Islet precursor cell (in vitro differentiated cells): ENCODE measurements at places on chromosomes 12 and 14.

GRCh38 chr14:36654794-36655381, 6.8 kb upstream of the PAX9 start:
- DNase-seq = no peak

- DNase-seq = no peak
Measured at GRCh38 chr12:105100998-105101397, 6.5 kb upstream of the WASHC4 start.

DNA sequence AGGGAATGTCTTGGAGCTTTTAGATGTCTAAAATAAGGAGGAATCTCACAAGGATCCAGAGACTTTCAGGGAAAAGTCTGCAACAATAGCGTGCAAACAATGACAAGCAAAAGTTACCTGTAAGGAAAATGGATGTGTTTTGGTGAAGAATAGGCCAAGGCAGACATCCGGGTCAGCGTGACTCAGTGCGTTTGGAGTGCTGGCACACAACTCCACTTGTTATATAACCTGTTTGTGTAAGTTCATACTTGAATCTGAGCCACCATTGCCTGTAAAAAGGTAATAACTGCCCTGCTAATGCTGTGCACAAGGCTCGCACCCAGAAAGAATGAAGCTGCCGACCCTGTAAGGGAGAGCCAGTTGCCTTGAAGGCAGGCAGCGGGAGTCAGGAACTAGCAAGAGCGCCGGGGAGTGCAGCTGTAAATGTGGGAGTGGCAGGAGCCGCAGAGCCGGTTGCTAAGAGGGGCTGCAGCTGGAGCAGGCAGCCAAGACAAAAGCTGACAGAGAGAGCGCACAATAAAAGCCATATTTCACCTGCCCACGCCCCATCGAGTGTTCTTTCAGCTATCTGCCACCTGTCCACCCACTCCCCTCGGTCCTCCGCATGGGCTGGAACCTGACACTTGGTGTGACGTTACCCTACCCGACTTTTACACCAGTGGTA, 638.5 kb upstream of the MIS18BP1 start:
- peak; percentile 67 for DNase-seq

GRCh38 chr14:81091660-81092059, 129.1 kb downstream of the GTF2A1 start:
- no peak for DNase-seq

- DNase-seq = no peak
Measured at GRCh38 chr12:47721431-47721973, 3.8 kb downstream of the ENDOU start.

GRCh38 chr12:82955043-82955442, 268.3 kb downstream of the TMTC2 start:
- peak; percentile 65 for DNase-seq

GRCh38 chr14:25111061-25111601, 61.2 kb upstream of the STXBP6 start:
- DNase-seq = peak; percentile 80

GRCh38 chr14:91344096-91344495, 73.5 kb downstream of the CCDC88C start:
- DNase-seq = no peak

GRCh38 chr12:96048393-96048969, 13.1 kb upstream of the LTA4H start:
- no peak for DNase-seq

DNA sequence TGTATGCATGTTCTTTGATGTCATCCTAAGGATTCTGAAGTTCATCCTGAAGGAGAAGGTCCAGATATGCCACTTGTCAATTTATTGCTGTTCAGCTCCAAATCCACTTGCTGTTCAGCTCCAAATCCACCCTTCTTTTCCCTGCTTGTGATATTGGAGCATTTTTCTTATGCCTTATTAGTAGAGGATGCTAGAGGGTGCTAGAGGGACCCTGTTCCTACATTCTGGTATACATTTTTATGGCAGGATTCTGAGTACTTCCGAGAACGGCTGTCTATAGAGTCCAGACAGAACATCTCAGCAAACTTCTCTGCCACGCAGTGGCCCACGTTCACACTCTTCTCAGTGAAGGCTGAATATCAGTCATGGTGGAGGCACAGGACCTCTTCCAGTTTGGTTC, 406.7 kb downstream of the NOVA1 start:
- no peak for DNase-seq

GRCh38 chr12:105109465-105110212, 2.1 kb downstream of the WASHC4 start:
- DNase-seq = no peak

DNA sequence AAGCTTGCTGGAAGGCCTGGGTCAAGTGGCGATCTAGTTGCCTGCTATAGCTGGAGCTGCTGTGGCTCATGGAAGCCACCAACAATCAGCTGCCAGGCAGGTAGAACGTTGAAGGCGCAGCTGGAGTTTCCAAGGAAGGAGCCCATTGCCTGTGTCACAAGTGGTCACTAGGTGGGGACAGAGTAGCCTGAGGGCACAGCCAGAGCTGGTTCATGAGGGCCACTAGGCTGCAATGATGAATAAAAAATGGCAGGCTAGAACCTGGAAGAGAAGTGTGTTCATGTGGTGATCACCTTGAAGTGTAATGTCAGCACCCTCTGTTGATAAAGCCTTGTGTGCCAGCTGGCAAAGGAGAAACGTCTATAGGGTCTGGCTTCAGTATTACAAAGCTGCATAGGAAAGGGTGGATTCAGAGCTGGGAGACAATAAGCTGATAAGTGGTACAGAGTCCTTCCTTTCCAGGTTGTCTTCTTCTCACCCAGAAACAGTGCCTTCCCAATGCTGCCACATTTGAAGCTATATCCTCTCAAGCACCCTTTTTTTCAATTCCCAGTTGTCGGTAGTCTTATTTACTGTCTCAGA, 165.8 kb downstream of the EMP1 start:
- peak; percentile 91 for DNase-seq

DNA sequence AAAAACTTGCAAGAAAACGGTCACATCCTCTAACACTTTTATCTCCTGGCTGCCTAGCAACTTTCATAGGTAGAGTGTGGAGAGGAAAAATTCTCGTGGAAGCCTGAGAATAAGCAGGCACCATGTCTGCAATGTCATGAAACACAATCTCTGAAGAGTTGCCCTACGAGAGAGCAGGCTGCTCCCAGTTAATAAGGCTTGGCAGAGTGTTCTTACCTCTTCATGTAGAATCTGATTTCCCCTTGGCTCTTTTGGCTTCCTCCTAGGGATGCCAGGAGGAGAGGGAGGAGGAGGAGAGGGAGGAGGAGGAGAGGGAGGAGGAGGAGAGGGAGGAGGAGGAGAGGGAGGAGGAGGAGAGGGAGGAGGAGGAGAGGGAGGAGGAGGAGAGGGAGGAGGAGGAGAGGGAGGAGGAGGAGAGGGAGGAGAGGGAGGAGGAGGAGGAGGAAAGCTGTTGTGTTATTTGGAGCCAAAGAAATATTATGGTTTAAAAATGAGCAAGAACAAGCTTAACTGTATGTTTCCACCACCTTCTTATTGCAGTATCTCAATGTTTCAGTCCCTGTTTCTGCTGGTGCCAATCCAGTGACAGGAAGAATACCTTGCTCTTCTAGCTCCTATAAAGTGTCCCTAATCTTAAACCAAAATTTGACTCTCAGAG, 52.9 kb downstream of the EGLN3 start:
- no peak for DNase-seq

DNA sequence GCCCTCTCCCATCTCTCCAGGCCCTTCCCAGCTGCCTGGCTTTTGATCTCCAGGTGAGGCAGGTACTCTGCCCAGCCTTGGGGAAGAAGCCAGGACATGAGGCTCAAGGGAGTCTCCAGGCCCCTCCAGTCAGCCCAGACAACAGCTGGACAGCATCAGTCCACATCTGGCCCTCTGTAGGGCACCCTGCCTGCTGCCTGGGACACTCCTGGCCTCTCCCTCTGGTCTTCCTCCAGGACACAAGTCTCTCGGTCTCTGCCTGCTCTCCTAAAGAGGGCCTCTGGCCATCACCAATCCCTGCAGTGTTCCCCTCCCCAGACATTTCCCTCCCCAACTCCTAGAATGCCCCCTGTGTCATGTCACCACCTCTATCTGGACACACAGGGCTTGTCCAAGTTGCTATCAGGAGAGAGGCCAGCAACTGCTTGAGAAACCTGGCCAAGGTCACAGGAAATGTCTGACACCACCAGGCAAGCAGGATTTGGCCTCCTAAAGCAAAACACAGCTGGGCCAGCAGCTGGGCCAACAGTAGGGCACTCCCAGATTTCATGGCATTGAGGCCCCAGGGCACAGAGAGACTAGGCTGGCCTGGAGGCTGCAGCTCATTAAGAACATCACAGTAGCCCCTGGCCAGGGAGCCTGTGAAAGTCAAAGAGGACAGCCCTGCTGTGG, 29.0 kb downstream of the LTBP2 start:
- DNase-seq = no peak

GRCh38 chr14:91961297-91962220, 14.1 kb upstream of the FBLN5 start:
- DNase-seq = no peak

DNA sequence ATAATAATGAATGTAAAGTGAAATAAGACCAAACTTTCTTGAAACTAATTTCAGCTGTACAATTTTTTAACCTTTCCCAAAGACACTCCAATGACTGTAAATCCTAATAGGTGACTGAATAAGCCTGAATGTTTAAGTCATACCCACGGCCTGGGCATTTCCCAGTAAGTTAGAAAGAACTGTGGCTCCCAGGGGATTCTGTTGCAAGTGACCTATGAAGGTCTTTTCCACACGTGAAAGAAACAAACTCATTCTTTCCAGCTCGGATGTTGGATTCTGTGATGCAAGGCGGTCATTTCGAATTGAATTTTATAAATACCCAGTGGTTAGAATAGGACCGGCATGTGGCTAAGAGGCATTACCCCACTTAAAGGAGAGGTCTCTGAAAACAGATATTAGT, 1134.4 kb downstream of the GALC start:
- no peak for DNase-seq

DNA sequence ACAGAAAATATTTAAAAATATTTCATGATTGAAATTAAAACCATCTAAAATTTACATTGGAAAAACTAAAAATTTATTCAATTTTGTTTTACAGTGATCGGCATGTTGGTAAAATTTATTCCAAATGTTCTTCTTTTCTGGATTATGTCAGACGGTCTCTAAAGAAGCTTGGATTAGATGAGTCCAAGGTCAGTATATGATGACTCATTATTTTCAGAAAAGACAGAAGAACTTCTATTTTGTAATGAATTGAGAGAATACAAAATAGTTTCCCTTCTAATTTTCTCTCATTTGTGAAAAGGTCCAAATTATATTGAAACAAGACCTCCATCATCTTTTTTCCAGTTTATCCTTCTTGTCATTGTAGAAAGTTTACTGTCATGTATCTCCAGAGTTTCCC, 98.3 kb downstream of the METTL25 start:
- no peak for DNase-seq

DNA sequence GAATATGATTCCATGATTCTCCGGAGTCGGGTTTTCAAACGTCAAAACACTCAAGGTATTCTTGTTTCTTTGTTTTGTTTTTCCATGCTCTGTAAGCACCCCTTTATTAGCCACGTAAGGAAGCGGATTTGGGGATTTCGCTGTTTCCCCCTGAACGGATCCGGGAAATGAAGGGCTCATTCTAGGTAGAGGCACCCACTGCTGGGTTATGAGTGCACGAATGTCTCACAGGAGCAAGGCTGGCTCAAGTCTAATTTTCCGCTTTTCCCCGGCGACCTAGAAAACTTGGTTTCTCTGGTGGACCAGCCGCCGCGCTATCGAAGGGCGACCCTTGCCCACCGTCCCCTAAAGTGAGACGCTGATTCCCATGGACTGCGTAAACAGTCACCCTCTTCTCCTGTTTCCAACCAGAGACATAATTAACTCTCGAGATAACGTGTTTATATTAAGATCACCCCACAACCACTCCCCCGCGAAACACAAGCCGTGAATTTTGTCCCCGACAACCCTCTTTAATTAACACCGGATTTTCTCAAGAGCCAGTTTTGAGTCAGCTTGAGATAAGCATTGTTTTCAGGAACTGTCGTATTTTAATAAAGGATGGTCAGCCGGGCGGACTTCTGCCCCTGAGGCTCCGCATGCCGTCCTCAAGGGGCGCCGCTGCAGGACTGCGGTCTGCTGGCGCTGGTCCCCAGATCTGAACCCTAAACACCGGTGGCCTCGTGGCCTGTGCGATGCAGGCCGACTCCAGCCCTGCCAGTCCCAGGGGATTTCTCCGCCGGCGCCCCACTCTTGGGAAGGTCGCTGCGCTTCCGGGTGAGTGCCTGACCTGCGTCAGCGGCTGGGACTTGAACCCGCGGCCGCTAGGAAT, 515 bp upstream of the ABCC9 start:
- peak; percentile 82 for DNase-seq

- DNase-seq = no peak
Measured at GRCh38 chr14:32311294-32312009, 17.6 kb upstream of the AKAP6 start.

GRCh38 chr14:69876221-69876847, 2.9 kb upstream of the SMOC1 start:
- no peak for DNase-seq

GRCh38 chr12:66823857-66824570, 145.1 kb upstream of the GRIP1 start:
- peak; percentile 96 for DNase-seq

DNA sequence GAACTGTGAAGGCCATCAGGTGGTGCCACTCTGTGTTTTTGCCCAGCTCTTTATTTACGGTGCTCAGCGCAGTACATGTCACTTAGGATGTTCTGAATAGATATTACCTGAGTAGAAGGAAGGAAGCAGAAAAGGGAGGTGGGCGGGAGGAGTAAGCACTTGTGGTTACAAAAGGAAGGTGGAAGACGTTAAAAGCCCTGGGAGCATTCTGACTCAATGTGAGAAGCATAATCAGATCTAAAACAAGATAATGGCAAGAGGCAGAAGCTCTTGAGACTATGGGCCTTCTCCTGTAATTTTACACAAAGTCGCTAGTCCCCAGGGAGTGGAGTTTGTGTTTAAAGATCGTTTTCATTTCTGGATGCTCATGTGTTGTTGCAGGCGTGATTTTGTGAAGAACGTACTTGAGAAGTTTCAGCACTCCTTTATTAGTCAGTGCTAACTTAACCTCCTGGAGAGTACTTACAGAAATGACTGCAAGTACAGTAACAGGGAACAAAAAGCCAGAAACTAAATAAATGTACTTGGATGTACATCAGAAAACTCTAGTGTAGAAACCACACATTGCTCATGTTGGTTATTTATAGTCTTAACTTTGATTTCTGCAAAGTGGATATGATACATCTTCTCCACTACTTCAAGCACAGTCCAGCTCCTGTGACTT, 1523.5 kb downstream of the AACS start:
- peak; percentile 59 for DNase-seq

GRCh38 chr14:62308316-62308715, 546.1 kb downstream of the SNAPC1 start:
- no peak for DNase-seq

- peak; percentile 95 for DNase-seq
Measured at GRCh38 chr12:124923905-124924734, 9.7 kb upstream of the UBC start.

- DNase-seq = no peak
Measured at GRCh38 chr12:19872621-19873540, 433.6 kb downstream of the AEBP2 start.

DNA sequence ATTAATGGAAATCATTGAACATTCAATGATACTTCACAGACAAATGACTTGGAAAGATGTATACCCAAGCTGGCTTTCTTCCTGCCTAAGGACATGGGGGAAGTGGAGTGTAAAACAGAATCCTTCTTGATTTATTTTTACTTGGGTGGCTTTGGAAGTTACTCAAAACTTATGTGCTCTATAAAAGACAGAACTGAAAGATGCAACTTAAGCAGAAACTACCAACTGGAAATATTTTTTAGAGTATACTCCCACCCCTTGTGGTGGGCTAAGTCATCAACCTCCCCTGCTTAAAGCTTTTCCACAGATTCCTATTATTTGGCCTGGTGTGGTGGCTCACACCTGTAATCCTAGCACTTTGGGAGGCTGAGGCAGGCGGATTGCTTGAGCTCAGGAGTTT, 126.0 kb upstream of the ATP2B1 start:
- DNase-seq = no peak

- no peak for DNase-seq
Measured at GRCh38 chr12:10406725-10407124, 2.8 kb downstream of the KLRC4 start.
